ENCODE measurements at places on chromosomes 11 and 22.

DNA sequence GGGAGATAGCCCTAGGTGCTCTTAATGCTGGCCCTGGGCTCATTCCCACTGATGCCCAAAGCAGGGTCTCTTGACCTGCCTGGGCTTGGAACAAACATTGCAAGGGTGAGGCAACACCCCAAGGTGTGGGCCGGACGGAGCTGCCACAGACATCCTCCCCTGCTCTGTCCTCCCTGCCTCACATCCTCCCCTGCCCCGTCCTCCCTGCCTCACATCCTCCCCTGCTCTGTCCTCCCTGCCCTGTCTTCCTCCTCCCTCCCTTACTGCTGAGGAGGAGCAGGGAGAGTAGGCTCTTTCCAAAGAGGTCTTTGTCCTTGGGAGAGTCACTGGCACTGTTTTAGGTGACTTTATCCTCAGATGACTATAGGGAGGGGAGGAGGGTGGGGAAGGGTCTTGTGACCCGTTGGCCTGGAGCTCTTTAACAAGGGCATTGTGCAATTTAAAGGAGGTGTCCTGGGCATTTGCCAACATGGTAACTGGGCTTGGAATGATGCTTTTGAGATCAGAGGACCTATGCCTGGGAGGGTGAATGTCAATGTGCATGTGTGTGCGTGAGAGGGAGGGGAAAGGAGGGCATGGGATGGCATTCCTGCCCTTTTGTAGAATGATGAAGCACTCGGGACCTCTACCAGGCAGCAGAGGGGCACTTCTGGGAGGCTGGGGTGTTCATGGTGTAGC is 700 bp downstream of the FAM180B start:
- no peak for DNase-seq

- DNase-seq, result no peak
Observed at GRCh38 chr11:57802411-57802810, 40.8 kb downstream of the CTNND1 start.

DNA sequence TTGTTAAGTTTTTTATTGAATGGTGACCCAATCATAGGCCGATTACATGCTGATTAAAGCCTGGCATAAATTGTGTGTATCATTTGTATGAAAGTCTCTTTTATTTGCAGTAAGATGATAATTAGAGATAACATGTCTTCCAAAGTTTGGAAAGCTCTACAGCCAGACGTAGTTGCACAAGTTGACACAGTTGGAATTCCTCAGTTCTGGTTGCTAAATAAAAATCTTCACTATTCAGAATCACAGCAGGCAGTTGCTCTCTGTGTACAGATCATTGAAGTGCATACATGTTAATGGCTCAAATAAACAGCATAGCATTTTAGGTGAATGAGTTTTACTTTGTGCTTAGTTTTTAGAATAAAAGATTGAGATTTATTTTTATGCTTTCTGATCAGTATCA is 69.5 kb downstream of the ARHGAP42 start:
- no peak for DNase-seq

DNA sequence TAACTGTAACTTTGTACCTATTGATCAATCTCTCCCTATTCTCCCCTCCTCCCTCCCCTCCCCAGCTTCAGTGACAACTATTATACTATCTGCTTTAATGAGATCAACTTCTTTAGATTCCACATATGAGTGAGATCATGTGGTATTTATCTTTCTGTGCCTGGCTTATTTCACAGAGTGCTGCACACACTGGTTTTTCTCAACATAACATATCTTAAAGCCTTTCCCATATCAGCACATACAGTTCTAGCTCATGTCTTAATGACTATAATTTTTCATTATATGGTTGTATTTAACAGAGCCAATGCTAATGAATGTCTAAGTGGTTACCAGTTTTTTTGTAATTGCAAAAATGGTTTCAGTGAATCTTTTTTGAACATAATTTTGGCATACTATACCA is 340.3 kb upstream of the DDI1 start:
- DNase-seq, result no peak

DNA sequence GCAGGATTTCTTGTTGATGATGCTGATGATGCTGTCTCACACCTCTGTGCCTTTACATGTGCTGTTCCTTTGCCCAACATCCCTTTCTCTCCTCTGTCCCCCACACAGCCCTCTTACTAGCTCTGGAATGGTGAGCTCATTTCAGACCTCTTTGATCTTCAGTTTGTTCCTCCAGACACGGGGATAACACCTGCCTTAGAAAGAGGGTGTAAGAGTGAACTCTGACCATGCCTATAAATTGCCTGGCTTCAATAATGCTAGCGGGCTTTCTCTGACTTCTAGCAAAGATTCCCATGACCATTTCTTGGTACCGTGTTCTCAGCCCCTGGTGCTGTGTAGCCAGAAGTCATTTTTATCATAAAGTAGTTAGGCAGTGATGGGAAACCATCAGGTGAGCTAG is 55.9 kb upstream of the DRD2 start:
- DNase-seq, result no peak

Measured in stimulated activated CD4-positive, alpha-beta T cell treated with anti-CD3 and anti-CD28 coated beads, Interleukin-1b, Interleukin-23, amount 100 ng/mL, for 1 hour (primary cell).